H4 (cell line): ENCODE measurements at places on chromosomes 6 and 20.

GRCh38 chr6:84836366-84836765 lies 72.0 kb upstream of the TBX18 start:
- DNase-seq: no peak

- DNase-seq: no peak
Measured at GRCh38 chr20:46905364-46906125, 10.9 kb downstream of the EYA2 start.

DNA sequence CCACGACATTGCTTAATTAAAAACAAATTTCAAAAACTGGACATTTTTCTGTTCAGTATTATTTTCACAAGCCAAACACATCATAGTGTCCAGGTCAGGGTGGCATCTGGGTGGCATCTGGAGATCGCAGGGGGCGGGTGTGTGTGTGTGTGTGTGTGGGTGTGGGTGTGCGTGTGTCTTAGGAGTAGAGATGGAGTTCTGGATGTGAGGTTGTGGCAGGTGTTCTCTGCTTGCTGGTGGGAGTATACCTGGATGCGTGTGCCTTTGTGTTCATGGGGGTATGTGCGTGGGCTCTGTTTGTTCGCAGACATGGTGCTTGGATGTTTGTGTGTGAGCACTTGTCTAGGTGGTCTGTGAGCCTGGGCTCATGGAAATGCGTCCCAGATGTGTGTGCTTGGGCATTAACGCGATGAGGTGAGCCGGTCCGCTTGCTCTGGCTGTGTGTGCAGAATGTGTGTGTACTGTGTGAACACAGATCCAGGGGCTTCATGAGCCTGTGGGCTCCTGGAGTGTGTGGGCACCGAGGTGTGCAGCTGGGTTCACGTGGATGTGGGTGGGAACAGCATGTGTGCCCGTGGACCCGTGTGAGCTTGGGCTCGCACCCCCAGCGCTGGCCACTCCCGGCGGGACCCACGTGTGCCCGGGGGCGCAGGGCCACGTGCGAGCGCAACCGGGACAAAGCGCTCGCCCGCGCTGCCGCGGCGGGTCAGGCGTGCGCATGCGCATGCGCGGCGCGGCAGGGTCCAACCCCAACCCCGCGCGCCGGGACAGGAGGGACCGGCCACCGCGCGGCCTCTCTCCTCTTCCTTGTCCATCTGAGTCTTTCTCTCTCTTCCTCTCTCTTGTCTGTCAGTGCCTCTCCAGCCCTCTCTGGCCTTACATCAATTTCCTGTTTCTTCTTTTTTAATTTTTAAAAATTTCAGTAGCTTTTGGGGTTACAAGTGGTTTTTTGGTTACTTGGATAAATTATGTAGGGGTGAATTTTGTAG lies 60.4 kb downstream of the SRC start:
- DNase-seq: no peak

DNA sequence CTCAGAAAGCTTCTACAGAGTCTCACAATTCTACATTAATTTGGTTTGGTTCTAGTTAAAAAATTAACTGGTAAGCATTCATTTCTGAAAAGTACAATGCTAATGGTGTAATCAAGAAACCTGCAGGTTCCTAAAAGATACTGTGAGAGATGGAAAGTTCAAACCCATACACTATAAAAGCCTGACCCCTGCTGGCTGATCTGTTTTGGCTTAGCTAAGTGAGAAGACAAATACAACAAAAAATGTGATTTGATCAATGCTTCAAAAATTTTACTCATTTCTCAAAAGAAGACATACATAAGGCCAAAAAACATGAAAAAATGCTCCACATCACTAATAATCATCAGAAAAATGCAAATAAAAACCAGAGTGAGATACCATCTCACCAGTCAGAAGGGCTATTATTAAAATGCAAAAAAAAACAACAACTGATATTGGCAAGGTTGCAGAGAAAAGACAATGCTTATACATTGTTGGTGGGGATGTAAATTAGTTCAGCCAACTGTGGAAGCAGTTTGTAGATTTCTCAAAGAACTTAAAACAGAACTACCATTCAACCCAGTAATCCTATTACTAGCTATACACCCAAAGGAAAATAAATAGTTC lies 102.8 kb downstream of the MOXD1 start:
- DNase-seq: no peak

DNA sequence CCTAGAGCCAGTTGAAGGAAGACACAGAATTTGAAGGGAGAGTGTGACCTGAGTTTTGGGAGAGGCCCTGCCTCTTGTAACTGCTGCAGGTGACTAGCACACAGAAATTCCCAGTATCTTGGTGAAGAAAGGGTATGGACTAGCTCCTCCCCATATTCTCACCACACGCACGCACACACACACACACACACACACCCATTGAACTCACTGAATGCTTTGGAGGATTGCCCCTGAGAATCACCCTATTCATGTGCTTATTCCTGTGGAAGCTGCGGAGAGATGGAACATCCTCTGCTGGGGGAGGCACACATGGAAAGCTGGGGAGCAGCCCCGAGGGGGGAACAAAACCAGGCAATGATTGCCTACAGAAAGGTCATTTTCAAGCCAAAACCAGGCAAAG lies 6.2 kb upstream of the LMBRD1 start:
- DNase-seq: no peak

- DNase-seq: no peak
Measured at GRCh38 chr6:147033267-147033666, 170.9 kb upstream of the STXBP5 start.
